Uterus (tissue), 4 donors: ENCODE measurements at places on chromosomes 4 and X. TPM values are rescaled to one million over a fixed set of nuclear protein-coding genes. Genes with fewer than 3 reads are reported as not detected.

DNA sequence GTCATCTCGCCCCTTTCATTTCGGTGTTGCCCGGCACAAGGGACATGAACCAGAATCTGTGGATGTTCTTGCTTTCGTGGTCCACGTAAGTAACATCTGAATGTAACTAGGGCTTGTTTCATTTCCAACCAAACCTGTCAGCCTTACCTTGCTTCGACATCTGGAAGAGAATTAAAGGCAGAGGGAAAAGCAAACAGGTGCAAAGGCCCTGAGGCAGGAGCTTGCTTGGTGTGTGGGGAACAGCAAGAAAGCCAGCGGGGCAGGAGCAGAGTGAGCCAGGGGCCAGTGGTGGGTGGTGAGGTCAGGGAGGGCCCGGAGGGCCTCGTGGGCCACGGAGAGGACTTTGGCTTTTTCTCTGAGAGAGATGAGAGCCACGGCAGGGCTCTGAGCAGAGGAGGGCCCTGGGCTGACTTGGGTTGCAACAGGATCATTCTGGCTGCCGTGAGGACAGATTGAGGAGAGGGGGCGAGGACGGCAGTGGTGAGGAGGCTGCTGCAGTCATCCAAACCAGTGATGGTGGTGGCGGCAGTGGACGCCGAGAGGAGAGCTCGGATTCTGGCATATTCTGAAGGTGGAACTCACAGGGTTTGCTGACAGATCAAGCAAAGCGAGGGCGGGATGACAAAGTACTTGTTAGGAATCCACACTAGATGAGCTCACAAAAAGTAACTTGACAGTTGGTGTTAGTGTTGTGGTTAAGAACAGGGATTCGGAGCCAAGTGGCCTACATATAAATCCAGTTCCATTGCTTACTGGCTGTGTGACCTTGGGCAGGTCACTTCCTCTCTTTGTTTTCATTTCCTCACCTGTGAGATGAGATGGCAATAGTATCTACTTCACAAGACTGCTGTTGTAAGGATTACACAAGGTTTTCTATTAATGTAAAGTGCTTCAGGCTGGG lies 6.8 kb upstream of the WDR13 start:
- DNase-seq, result no peak

DNA sequence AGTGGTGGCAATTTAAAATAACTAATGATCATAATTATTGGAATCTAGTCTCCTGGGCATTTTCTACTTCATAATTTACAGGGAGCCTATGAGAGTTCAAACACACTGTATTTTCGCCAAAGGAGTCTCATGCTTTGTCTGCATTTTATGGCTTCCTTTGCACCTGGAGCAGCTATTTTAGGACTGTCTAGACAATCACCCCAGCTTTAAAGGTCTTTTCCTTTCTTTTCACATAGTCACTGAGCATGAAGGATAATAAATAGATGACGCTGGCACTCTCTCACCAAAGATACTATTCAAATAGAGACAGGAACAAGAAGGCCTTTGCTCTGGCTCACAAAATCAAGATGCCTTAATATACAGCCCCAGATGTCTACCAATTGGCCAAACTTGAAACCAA lies 43.0 kb downstream of the AMELX start:
- DNase-seq, result no peak

DNA sequence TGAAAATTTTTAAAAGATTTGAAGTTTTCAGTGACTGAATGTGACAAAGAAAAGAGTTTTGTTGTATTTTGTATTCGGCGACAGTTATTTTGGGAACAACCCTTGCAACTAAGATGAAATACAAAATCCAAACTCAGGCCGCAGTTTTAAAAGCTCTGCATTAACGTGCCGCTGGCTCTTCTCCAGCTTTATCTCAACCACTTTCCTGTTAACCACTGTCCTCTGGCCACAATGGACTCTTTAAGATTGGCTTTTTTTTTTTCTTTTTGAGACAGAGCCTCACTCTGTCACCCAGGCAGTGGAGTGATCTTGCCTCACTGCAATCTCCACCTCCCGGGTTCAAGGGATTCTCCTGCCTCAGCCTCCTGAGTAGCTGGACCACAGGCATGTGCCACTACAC lies 22.1 kb upstream of the AMTN start:
- DNase-seq, result no peak

DNA sequence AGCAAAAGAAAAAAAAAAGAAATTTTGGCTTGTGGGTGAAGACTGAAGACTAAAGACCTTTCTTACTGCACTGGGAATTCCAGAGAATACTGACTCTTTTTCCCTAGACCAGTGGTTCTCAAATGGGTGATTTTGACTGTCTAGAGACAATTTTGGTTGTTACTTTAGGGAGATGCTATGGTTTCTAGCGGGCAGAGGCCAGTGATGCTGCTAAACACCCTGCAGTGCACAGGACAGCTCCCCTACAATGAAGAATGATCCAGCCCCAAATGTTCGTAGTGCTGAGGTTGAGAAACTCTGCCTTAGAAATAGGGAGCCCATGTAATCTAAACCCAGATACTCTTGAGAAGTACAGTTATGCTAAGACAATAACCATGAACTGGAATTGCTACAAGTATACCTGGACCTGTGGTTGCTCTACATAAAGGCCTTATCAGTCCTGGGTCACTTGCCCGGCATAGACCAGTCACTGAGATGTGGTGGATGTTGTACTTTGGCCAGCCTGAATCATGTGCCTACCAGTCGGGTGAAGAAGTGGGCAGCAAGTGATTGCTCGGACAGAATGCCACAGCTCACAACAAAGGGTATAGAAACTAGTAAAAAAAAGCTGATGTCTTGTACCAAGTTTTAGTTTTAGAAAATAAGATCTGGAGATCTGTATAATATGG lies 16.0 kb downstream of the ARHGAP10 start:
- DNase-seq, result no peak

Gene PCDH7
- total RNA-seq, result 68.7 TPM

DNA sequence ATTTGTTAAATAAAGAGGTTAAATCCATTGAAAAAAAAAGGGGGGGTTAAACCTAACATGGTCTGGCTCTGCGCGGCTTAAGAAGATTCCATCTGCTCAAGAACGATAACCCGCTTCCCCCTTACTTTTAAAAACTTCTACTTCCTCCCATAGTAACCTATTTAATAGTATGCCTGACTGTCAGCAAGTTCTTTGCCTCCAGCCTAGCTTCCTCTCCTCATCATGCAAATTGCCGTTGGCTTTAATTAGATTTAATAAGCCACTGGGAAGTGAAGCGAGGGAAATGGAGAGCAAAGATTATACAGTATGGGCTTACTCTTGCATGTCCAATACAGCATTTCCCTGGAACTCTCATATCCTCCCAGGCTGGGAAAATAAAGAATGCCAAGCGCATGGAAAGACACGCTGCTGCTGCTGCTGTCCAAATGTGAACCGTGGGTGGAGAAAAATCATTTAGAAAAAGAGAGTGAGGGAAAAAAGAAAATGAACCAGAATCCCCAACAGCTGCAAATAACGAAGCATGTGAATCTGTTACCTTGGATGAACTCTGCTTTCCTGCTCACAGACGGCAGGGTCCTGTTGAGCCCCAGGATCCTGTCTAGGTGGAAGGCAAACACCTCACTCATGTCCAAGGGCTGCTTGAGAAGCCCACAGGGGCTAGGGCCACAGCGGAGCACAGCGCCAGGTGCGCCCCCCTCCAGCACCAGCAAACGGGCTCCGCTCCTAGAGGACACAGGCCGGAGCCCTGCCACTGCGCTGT lies 2.7 kb downstream of the GASK1B start:
- DNase-seq, result no peak

Gene MTMR8
- 1.0 TPM for total RNA-seq

Gene ASB11
- not detected for total RNA-seq

- DNase-seq, result no peak
Measured at GRCh38 chr4:127000846-127001245, 631.9 kb upstream of the INTU start.

Gene GIMD1
- not detected for total RNA-seq

GRCh38 chrX:135484641-135485289 lies 35.7 kb upstream of the INTS6L start:
- no peak for DNase-seq

DNA sequence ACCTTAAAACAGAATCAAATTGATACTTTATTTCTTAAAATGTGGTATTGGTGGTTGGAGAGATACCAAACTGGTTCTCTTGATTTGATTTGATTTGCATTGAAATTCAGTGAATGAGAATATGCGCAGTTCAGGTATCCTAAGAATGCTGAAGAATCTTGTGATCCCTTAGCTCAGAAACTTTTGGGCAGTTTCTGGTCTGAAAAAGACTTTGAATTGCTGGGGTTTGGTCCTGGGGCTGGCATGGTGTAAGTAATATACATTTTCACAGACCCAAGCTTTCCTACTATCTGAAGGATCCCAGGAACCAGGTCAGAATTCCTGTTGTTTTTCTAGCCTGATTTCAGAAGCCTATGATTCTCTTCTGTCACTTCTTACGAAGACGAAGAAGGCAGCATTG lies 6.6 kb downstream of the RAB33B start:
- no peak for DNase-seq

Gene ZCCHC18
- not detected for total RNA-seq

GRCh38 chr4:10161146-10161545 lies 44.5 kb upstream of the WDR1 start:
- DNase-seq, result no peak

DNA sequence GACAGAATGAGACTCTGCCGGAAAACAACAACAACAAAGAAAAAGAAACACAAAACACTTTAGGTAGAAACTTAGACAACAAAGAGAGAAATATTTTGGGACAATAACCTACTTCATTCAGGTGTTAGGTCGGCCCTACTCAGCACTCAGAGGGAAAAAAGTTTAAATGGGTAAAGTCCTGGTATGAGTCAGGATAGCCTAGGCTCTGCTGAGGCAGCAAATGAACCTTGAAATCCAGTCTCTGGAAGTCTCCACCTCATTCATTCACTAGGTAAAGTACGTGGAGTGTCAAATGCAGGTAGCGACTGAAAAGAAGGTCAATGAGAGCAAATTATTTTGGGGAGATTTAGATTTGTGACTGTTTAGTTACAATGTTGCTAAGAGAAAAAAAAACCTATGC lies 127.4 kb downstream of the FHDC1 start:
- no peak for DNase-seq

Gene TLR2
- 19.1 TPM for total RNA-seq

GRCh38 chr4:88843067-88843685 lies 145.5 kb upstream of the NAP1L5 start:
- DNase-seq, result no peak

Gene RBMX2
- total RNA-seq, result 20.1 TPM

Gene ARHGAP6
- total RNA-seq, result 20.5 TPM

Gene PCSK1N
- 3.4 TPM for total RNA-seq

DNA sequence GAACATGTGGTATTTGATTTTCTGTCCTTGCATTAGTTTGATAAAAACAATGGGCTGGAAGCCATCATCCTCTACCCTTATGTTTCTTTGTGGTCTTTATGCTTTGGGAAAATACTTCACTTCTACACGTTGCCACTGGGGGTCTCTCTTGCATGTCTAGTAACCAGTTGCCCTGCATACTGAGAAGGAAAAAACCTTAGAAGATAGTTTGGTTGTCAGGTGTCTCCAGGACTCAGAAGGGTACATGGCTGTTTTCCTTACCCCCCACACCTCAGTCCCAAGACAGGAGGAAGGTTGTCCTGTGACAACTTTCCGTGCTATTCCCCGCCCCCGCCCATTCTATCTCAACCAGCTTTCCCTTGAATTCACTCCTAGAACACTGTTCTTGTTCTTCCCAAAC lies 62.1 kb upstream of the LANCL3 start:
- no peak for DNase-seq

DNA sequence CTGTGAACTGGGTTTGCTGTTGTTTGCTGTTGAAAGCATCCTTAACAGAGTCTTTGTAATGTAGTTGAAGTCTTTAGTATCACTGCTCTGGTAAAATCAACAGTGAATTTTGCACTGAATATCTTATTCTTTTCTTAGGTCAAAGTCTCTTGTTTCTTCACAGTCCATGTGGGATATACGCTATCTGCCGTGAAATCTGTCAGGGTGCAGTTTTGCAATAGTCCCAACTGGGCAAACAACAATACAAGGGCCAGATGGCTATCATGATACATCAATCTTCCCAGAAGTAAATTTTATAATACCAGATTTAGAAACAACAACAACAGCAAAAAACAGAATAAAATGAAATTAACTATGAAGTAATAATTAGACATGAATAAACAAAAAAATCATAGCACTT lies 123.5 kb downstream of the PPARGC1A start:
- DNase-seq, result no peak
